Common myeloid progenitor, CD34-positive (primary cell): ENCODE measurements at places on chromosomes 3 and 15.

DNA sequence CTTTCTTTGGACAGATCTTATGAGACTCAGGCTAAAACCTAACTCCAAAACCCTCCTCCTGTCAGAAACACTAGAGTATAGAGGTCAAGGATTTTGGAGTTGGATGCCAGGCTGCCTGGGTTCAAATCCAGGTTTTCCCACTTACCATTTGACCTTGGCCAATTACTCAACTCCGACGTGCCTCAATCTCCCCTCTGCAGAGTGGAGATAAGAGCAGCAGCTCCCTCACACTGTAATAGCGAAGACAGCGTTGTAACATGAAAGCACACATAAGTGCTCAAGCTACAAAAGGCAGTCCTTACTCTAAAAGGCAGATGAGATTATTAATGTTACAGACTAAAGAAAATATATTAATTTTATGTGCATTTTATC is 90.1 kb downstream of the IGF2BP2 start:
- no peak for DNase-seq

DNA sequence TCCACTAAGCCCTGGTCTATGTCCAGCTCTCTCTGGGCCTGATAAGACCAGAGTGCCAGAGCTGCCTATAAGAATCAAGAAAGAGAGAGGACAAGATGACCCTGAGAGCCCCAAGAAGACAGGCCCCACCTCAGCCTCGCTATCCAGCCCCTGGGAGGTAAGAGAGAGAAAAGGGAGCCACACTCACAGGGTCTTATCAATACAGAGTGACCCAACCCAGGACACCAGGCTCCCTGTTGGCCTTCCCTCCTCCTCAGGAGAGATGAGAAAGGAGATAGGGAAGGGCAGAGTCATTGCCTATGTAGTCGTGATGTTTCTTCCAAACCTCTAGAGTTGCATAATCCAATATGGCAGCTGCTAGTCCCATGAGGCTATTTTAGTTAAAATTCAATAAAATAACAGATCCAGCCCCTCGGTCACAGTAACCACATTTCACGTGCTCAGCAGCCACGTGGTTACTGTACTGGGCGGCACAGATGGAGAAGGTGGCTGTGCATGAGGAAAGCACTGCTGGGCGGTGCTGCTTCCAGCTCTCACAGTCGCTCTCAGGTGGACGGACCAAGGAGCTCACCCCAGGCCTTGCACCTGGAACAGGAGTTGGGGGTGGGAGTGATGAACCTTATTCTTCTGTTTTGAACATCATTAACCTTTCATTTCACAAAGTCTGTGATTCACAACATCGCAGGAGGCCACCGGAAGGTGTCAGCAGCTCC is 525.8 kb downstream of the SHQ1 start:
- no peak for DNase-seq

DNA sequence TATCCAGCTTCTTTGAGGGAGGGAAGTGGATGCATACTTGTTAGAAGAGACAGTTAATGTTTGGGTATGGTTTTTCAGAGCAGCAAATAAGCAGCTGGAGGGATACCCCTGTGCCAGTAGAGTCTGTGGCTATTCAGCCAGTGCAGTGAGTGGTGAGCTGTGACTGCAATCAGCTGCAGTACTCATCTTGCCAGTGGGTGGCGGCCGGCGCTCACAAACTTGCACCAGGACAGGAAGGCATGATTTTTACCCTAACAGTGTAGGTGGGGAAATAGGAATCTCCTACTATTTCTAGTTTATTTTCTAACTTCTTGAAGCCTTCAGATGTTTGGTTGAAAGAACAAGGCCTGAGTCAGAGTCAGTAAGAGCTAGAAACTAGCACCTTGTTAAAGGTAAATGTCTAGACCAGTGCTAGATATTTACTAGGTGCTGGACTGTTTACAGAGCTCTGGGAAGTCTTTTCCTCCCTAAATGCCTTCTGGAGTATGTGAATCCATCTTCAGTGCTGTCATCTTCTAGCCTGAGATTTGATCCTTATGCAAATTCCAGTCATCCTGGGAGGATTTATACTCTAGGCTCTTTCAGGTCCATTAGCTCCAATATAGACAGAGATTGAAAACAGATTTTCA is 23.6 kb downstream of the TIMP4 start:
- peak; percentile 69 for DNase-seq

DNA sequence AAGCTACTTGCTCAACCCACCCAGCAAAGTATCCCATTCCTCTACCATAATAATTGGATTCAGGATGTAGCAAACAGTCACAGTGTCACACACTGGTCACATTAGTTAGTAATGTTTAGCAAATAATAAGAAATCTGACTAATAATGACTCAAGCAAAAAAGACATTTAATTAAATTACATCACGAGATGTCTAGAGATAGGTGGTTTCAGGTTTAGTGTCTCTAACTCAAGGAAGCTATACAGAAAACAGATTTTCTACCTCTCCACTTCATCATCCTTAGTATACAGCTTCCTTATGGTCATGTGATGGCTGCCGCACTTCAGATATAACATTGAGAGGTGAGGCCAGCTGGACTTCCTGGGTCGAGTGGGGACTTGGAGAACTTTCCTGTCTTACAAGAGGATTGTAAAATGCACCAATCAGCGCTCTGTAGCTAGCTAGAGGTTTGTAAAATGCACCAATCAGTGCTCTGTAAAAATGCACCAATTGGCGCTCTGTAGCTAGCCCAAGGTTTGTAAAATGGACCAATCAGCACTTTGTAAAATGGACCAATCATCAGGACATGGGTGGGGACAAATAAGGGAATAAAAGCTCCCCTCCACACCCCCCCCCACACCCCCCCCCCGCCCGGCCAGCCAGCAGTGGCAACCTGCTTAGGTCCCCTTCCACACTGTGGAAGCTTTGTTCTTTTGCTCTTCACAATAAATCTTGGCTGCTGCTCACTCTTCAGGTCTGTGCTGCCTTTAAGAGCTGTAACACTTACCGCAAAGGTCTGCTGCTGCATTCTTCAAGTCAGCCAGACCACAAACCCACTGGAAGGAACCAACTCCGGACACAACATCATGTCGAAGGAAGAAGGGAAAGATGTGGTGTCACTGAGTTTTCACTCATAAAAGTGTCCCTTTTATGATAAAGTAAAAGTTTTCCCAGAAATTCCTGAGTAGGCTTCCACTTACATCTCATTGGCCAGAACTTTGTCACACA is 24.9 kb upstream of the ARPIN start:
- peak; percentile 96 for DNase-seq

DNA sequence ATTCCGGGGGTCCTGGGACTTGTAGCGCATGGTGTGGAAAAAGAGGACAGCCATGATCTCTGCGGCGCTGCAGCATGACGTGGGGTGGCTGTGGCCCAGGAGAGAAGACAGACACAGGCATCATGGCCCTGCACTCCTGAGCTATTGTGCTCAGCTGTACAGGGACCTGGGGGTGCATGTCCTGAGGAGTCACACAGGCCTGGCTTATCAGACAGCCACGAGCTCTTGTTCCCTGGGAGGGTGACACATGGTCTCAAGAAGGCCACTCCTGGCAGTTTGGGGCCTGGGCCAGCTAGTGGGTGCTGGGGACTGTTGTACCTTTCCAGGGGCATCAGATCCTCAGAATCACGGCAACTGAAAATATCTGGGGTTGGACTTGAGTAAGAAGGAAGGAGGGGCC is 13.7 kb downstream of the TKT start:
- no peak for DNase-seq

DNA sequence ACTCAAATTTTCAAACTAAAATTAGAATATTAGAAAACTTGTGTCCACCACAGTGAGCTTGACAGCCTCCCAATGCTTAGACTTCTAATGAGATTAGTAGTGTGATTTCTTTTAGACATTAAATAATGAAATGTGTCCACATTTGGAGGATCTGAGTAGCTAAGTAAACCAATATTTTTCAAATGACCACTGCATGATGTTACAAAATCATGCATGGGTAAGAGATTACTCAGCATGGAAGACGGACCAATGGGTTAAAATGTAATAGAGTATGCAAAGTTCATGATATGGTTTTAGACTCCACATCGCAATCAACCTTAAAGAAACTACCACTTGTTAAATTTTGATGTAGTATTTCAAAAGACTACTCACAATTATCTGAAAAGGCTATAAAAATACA is 130.6 kb downstream of the IMPG2 start:
- no peak for DNase-seq

- no peak for DNase-seq
These were observed 172.8 kb downstream of the KLF13 start for GRCh38 chr15:31499236-31499952.

- no peak for DNase-seq
These were observed 15.9 kb downstream of the PARL start for GRCh38 chr3:183868796-183869195.

DNA sequence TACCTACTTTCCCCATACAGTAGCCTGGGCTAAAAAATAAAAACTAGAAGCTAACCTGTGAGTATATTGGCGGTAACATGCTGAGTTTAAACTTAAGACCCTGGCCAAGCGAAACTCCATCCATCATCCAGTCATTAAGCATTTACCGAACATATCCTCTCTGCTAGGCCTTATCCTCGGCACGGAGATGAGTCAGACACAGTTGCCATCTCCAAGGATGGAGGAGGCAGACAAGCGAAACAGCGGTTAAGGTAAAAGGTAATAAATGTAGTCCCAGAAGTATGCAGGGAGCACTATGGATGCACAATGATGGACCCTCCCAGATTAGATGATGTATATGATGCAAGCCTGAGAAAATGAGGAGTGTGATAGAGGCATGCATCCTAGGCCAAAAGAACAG is 143.6 kb downstream of the RYR3 start:
- DNase-seq: no peak

DNA sequence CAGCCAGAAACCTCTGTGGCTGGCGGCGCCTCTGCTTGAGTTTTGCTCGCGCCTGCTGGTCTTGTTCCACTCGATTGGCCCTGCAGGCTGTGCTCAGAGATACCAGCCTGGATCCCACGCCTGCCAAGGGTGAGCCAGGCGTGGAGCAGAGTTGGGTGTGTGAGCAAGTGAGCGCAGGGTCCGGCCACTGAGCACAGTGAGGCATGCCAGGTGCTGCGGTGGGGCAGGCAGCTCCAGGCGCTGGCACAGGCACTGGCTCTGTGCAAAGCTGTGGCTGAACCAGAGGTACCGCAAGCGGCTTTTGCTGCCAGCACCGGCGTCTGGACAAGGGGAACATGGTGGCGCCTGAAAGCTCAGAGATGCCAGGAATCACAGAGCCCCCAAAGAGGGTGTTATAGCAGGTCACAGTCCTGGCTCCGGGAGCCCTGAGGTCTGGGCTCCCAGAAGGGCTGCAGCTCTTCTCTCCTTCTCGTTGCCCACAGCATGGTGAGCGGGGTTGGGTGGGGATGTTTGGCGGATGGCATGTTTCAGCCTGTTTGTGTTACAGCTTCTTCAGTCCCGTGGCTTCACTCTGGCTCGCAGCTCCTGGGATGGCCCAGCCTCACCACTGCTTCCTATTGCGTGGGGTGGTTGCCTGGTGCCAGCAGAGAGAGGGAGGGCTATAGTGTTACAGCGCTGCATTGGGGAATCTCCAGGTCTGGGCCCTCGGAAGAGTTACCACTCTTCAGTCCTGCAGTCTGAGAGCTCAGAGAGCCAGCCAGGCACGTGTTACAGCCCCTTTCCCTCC is 73.9 kb downstream of the NR1D2 start:
- no peak for DNase-seq

DNA sequence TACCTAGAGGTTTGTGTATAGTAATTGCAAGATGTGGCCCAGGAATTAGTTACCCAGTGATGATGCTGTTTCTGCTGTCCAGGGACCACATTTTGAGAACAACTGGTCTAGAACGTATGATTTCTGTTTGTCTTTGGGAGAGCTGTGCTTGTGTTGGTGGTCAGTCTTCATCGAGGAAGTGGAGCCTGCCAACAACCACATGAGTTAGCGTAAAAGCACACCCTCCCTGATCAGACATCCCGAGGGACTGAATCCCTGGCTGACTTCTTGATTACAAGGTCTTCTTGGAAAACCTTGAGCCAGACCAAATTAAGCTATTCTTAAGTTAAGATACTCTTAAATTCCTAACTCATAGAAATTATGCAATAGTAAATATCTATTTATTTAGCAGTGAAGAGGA is 81.7 kb upstream of the ZPLD1 start:
- DNase-seq: no peak

DNA sequence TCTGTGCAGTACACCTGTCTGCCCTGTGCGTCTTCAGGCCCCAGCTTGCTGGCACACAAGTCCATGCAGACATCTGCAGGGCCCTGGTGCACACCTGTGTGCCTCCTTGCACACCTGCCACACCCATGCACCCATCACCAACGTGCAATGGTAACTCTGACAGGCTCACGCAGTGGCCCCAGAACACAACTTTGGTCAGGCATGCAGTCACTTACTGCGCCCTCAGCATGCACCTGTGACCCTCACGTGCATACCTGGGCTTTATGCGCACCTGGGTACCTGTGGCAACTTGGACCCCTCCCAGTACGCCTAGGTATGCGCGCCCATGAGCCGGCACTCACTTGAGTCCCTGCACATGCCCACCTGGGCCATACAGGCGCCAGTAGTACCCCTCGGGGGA is 1.7 kb downstream of the PLXND1 start:
- no peak for DNase-seq

GRCh38 chr15:98914626-98915025 is 93.0 kb downstream of the PGPEP1L start:
- no peak for DNase-seq

- no peak for DNase-seq
These were observed 269.2 kb upstream of the CNTN3 start for GRCh38 chr3:74883690-74884089.

DNA sequence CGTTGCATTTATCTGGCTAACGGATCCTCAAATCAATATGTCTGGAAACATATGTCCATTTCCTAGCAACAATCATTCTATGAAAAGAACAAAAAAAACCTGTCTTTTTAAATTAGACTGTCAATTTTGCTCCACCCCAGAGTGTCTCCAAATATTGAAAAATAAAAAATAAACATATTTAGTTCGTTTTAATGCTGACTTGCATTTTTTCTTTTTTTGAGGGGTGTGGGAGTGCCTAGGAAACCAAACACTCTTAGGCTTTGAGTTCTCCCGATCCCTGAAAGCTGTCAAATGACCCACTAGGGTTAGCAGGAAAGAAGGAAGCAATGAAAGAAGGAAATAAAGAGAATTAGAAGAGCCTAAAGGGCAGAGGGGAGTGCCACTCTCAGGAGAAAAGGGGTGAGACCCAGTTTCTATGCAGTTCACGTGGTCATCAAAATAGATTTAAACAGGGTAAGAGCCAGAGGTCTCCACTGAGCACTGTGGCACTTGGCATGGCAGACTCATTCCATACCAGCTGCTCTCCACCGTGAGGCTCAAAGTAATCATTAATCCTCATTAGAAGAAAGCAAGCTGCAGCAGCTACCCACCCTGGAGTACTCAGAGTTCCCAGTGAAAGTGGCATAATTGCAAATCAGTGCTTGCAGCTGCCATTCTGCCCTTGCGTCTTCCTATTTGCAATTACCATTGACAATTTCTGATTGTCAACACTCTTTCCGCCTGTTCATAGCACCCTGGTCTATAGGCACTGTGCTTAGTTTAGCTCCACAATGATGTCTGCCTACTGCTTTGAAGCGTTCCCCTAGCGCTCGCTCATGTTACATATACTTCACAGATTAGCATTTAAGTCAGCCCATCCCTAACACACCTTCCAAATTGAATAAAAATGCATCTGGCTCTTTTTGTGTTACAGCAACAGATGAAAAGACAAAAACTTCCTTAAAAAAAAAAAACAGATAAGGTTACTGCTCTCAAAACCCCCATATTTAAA is 32.3 kb downstream of the PDZRN3 start:
- no peak for DNase-seq
